ENCODE measurements at places on chromosomes 12 and 14.

GRCh38 chr12:16008421-16008824 is 97.3 kb downstream of the DERA start:
- no peak for DNase-seq

DNA sequence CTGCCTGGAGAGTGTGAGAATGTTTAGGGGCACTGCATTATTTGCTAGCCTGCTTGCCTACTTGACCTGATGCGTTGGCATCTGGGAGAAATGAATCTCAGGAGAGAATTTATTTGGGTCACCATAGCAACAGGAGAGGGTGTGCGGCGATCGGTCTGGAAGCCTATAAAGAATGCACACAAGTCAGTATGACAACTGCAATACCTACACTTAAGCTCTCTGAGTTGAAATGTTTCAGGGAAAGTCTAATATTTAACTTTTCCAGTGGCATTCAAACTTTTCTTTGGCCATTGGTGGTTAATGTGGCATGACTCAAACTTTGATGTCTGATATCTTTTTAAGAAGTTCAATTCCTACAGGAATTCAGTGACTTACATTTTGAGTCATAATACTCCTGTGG is 205.1 kb downstream of the NEDD1 start:
- no peak for DNase-seq

DNA sequence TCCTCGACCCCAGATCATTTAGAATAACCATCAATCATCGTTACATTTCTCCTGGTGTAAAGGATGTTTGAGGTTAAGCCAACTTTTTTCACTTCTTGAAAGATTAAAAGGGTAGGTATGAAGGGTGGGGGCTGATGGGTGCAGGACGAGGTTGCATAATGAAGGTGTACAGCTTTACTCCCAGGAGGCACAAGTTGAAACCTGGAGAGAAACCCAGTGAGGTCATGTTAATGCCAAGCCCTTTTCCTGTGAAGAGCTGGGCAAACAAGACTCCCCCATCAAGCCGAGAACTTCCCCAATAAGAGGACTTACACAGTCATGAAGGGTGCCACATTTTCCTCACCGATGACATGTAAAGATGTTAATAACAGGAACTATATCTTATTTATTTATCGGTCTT is 84.3 kb downstream of the FZD10 start:
- DNase-seq: no peak

- DNase-seq: no peak
Observed at GRCh38 chr12:120666571-120667390, 20.2 kb upstream of the MLEC start.

GRCh38 chr12:27094726-27095125 is 12.3 kb upstream of the C12orf71 start:
- DNase-seq: no peak

DNA sequence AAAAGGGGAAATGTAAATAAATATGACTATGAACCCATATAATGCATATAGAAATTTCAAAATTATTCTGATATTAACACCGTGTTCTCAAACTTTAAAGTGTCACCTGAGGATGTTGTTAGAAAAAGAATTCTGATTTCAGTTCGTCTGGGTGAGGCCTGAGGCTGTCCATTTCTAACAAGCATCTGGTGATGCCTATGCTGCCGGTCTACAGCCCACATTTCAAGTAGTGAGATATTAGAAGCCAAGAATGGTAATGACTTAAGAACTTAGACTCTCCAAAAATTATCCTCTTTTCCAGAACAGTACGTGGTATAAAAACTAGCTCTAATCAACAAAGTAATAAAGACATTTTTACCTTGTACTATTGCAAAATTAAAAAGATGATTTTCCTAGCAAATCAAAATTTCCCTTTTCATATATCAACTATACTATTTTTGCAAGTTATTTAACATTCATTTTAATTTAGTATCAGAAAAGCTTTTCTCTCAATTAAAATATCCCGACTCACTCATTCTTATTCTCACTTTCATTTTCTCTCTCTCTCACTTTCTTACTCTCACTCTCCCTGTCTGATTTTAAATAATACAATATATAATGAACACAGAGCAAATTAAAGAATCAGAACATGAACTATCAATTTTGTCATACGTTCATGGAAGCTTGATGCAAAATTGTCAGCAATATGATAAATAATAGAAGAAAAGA is 35.0 kb downstream of the PIK3C2G start:
- DNase-seq: no peak

GRCh38 chr14:79040790-79041189 is 870.6 kb downstream of the NRXN3 start:
- no peak for DNase-seq

GRCh38 chr12:50677858-50678257 is 86.0 kb upstream of the ATF1 start:
- DNase-seq: no peak

DNA sequence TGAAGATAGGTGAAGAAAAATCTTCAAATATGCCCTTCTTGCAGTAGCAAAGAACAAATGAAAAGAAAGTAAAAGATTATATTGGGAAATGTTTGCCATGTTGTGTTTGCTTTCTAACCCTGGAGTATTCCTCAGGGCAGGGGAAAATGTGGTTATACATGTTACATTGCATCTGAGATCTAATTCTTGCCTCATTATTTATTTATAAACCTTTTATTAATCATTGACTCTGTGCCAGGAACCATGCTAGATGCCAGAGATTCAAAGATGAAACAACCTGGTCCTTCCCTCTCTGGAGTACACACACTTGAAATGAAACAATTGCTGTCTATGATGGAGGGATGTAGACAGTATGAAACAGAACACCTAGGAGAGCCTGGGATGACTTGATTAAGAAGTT is 128.1 kb upstream of the HMGA2 start:
- DNase-seq: no peak

DNA sequence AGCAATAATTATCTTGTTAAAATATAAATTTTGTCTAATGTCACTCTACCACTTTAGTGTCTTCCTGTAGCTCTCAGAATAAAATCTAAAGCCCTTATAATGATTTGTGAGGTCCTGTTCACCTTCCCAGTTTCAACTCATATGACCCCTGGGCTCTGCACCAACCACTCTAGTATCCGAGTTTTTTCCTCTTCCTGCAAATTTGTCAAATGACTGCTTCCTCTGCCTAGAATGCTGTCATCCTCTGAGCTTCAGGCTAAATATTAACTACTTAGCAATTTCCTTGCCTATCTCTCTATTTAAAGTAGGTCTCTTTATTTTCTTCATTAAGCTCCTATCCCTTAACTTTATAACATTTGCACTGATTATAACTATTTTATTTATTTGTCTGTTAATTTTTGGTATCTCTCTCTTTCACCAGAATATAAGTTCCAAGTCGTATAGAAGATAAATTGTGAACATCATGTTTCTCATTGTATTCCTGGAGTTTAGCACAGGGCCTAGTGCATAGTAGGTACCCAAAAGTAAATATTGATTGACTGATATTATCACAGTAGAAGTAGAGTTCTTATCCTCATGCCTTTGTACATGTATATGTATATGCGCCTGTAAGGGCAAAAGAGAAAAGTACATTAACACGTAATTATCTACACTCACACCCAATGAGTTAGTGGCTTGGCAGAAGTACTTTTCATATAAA is 196.0 kb downstream of the BCAT1 start:
- DNase-seq: no peak

DNA sequence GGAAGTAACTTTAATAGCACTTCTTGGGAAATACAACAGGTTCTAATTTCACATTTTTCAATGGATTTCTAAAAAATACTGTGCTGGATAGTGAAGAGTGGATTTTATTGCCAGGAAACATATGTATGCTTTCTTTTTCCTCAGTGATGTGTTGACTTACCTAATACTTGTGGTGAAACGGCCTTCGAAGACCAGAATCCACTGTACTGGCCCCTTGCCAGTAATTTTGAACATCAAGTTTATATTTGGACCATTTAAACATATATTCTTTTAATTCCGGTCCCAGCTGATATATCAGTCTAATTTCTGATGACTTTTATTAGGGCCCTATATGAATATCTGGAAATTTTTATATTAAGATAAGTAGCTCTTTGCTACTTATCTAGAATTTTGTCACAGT is 1.8 kb downstream of the MSRB3 start:
- no peak for DNase-seq

GRCh38 chr12:123453165-123453564 is 4.8 kb upstream of the SNRNP35 start:
- no peak for DNase-seq

DNA sequence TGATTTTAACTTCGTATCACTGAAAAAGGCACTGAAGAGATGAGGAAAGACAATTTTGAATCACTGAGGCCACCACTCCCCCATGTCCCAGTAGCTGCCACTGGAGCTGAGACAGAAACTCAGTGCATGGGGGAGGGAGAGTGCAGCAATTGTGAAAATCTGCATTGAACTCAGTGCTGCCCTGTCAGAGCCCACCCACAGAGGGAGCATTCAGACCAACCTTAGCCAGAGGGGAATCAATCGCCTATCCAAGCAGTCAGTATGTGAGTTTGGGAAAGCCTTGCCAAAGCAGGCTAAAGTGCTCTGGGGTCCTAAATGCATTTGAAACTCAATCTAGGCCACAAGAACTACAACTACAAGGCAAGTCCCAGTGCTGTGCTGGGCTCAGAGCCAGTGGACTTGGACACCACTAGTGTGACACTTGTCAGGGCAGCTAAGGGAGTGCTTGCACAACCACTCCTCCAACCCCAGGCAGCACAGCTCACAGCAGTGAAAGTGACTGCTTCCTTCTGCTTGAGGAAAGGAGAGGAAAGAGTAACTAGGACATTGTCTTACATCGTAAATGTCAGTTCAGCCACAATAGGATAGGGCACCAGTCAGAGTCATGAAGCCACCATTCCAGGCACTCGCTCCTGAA is 13.3 kb downstream of the RNASE3 start:
- DNase-seq: no peak

GRCh38 chr14:69684461-69685217 is 73.2 kb downstream of the SUSD6 start:
- DNase-seq: no peak

GRCh38 chr14:52724360-52724644 is 5.7 kb upstream of the STYX start:
- no peak for DNase-seq

GRCh38 chr14:58876608-58877007 is 238.8 kb downstream of the DACT1 start:
- no peak for DNase-seq

- no peak for DNase-seq
Observed at GRCh38 chr12:123078120-123078465, 72.8 kb downstream of the PITPNM2 start.

DNA sequence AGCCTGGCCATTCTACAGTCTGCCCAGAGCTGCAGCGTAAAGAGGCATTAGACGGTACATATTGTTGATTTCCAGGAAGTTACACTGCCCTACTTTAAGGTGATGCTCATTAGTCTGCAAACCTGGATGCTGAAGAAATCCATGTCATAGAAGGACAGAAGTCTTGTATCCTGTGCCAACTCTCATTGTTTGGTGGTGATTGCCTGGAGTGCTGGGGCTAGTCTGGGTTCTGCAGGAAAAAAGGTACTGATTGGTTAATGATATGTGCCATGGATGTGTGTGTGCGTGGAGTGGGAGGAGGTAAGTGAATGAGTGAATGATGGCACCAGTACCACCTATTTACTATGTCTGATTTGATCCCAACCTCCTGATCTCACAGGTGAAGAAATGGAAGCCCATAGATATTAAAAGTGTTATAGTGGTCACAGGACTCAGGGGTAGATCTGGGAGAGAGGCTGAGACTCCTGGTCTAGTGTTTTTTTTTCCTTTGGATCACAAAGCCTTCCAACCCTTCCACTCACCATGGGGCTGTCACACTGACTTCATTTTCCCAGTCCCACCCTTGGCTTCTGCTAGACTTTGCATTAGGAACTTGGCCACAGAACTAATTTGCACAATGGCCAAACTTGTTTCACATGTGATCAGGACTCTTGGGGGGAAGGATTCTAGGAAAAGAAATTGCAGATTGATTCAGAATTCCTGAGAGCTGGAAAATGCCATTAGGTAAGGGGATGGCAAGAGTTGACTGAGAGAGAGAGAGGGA is 96.1 kb downstream of the TMX1 start:
- DNase-seq: no peak

GRCh38 chr12:40152783-40153383 is 47.0 kb upstream of the SLC2A13 start:
- DNase-seq: peak; percentile 13

DNA sequence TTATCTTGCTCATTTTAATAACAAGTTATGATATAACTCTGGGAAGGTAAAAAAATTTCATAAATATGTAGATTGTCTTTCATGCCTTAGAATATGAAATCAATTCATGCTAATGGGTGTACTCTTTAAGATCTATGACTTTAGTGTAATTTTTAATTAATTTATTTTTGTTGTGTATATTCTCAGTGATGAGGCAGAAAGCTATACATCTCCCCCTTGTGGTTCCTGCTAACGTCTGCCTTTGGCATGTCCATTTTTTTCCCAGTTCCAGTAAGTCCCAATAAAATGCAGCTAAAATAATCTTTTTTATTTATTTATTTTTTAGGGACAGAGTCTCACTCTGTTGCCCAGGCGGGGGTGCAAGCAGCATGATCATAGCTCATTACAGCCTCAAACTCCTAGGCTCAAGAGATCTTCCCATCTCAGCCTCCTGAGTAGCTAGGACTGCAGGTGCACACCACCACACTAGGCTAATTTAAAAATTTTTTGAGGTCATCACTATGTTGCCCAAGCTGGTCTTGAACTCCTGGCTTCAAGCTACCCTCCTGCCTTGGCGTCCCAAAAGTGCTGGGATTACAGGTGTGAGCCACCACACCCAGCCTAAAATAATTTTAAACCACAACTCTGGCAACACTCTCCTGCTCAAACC is 3.3 kb upstream of the CHURC1 start:
- DNase-seq: no peak

DNA sequence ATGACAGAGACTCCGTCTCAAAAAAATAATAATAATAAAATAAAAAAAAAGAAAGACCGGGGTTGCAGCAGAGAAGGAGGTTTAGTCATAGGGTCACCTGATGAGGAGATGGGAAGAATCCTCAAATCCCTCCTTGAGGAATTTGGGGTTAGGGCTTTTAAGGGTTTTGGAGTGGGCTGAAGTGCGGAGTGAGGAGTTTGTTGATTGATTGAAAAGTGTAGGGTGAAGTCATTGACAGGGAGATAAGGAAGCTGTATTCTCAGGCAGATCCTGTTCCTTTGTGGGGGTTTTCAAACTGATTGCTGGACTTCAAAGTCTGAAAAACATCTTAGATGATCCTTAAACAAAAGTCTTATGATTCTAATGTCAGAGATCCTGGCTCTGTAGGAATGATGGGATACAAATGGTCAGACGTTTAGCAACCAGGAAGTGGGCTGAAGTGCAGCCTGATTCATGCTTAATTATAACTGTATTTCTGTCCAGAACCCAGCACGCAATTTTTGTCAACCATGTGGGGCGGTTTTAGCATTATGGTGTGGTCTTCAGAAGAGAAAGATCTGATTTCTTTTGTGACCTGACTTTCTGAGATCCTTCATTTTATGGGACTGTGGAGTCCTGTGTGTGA is 16.0 kb downstream of the FNTB start:
- no peak for DNase-seq

GRCh38 chr12:103696101-103696500 is 109.0 kb downstream of the STAB2 start:
- no peak for DNase-seq

GRCh38 chr12:6178981-6179761 is 21.0 kb upstream of the CD9 start:
- no peak for DNase-seq
